ENCODE measurements at places on chromosomes 5 and 9.
A peak's percentile ranks its signal among the peaks of the same experiment; 100 is the strongest.

GRCh38 chr5:163104464-163104863 lies 332.9 kb upstream of the CCNG1 start:
- DNase-seq: no peak

- no peak for DNase-seq
Observed at GRCh38 chr9:104206766-104207165, 112.7 kb downstream of the SMC2 start.

DNA sequence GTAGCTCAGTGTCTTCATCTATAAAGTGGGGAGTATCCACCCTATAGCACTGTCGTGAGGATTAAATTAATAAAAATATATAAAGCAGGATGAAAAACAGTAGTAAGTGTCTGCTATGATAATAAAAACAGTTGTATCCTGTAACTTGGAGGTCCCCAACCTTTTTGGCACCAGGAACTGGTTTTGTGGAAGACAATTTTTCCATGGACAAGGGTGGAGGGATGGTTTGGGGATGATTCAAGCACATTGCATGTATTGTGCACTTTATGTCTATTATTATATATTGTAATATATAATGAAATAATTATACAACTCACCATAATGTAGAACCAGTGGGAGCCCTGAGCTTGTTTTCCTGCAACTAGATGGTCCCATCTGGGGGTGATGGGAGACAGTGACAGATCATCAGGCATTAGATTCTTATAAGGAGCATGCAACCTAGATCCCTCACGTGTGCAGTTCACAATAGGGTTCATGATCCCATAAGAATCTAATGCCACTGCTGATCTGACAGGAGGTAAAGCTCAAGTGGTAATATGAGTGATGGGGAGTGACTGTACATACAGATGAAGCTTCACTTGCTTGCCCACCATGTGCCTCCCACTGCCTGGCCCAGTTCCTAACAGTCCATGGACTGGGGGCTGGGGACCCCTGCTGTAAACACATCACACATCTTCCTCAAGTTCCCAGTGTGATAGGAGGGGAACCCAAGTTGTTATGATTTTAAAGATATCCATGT lies 177.4 kb upstream of the DAPK1 start:
- no peak for DNase-seq

GRCh38 chr5:83844449-83845068 lies 123.9 kb upstream of the HAPLN1 start:
- peak; percentile 0 for DNase-seq

GRCh38 chr9:99905833-99906402 lies 536 bp upstream of the STX17 start:
- DNase-seq: no peak
